ENCODE measurements at places on chromosomes 12 and 14. TPM values are rescaled to one million over a fixed set of nuclear protein-coding genes. Genes with fewer than 3 reads are reported as not detected.

DNA sequence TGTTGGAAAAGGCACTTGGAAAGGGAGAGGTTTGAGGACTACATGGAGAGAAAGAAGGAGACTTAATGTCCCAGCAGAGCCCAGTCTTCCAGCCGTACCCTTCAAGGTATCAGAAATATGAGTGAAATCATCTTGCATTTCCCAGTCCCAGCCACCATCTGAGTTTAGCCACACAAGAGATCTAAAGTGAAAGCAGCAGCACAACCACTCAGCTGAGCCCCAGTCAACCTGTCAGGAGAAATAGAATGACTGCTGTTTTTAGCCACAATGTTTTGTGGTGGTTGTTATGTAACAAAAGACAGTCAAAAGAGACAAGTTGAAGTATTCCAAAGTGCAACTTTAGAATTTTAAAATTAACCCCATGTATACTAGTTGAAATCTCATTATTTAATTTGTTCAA lies 28.0 kb downstream of the DERA start:
- H3K36me3 ChIP-seq, result peaks cover 2% of the 10 kb centered on the region
- DNase-seq, result no peak
- H3K27me3 ChIP-seq, result no peaks in the 10 kb centered on the region
- no peaks in the 10 kb centered on the region for H3K4me1 ChIP-seq
- H3K4me3 ChIP-seq, result no peak overlapping the region
- H3K27ac ChIP-seq, result no peak overlapping the region

DNA sequence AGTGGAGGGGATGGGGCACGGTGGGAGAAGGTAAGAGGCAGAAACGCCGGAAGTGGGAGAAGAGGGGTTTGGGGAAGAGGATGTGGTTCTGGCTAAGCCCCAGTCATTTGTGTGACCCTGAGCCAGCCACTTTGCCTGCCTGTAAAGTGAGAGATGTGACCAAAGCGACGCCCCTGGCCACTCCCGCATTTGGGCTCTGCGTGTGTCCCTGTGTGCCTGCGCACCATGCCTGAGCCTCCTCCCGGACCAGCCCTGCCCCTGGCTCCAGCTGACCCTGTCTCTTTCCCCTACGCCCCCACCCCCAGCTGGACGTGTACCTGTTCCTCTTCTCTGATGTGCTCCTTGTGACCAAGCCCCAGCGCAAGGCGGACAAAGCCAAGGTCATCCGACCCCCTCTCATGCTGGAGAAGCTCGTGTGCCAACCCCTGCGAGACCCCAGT lies 8.0 kb downstream of the PLEKHG6 start:
- no peak overlapping the region for H3K4me3 ChIP-seq
- no peaks in the 10 kb centered on the region for H3K27me3 ChIP-seq
- no peaks in the 10 kb centered on the region for H3K36me3 ChIP-seq
- no peak overlapping the region for H3K27ac ChIP-seq
- no peak for DNase-seq

DNA sequence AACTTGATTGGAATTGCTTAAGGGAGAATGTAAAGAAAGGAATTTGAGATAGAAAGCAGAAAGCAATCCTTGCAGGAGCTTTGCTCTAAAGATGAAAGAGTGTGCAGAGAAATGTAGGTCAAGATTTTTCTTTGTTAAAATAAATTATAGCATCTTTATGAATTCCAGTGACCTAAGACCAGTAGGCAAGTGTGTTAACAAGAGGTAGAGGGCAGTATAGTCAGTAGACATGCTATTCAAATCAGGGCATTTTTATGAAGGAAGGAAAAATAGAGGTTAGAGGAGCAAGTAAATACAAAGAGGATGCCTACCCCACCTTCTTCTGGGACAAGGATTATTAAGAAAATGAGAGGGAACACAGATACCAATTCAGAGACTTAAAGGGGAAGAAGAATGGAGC lies 148.5 kb downstream of the PLCZ1 start:
- no peak overlapping the region for H3K4me3 ChIP-seq
- no peak for DNase-seq
- H3K27me3 ChIP-seq, result no peaks in the 10 kb centered on the region
- H3K4me1 ChIP-seq, result no peaks in the 10 kb centered on the region

The OAS2 gene
- total RNA-seq, result 11.3 TPM

- no peak for DNase-seq
- H3K4me1 ChIP-seq, result peaks cover 10% of the 10 kb centered on the region
- no peaks in the 10 kb centered on the region for H3K27me3 ChIP-seq
- no peak overlapping the region for H3K27ac ChIP-seq
- no peak overlapping the region for H3K4me3 ChIP-seq
These were observed 81.3 kb downstream of the MED13L start for GRCh38 chr12:116196226-116196625.

The POTEG gene
- total RNA-seq, result not detected

- H3K4me3 ChIP-seq, result no peak overlapping the region
- DNase-seq, result no peak
- H3K36me3 ChIP-seq, result no peaks in the 10 kb centered on the region
- no peaks in the 10 kb centered on the region for H3K27me3 ChIP-seq
- no peaks in the 10 kb centered on the region for H3K4me1 ChIP-seq
These were observed 3.7 kb downstream of the TMEM52B start for GRCh38 chr12:10182354-10183049.

Measured in lung (tissue), 17 donors.